Ascending aorta (tissue), 2 donors: ENCODE measurements at places on chromosomes 7 and 10. TPM values are rescaled to one million over a fixed set of nuclear protein-coding genes. Genes with fewer than 3 reads are reported as not detected.

PLEKHS1 gene
- total RNA-seq, result not detected

CALHM1 gene
- not detected for total RNA-seq

TMEM213 gene
- total RNA-seq, result not detected

NKX2-3 gene
- not detected for total RNA-seq
